ENCODE measurements at places on chromosomes 12 and 14.

DNA sequence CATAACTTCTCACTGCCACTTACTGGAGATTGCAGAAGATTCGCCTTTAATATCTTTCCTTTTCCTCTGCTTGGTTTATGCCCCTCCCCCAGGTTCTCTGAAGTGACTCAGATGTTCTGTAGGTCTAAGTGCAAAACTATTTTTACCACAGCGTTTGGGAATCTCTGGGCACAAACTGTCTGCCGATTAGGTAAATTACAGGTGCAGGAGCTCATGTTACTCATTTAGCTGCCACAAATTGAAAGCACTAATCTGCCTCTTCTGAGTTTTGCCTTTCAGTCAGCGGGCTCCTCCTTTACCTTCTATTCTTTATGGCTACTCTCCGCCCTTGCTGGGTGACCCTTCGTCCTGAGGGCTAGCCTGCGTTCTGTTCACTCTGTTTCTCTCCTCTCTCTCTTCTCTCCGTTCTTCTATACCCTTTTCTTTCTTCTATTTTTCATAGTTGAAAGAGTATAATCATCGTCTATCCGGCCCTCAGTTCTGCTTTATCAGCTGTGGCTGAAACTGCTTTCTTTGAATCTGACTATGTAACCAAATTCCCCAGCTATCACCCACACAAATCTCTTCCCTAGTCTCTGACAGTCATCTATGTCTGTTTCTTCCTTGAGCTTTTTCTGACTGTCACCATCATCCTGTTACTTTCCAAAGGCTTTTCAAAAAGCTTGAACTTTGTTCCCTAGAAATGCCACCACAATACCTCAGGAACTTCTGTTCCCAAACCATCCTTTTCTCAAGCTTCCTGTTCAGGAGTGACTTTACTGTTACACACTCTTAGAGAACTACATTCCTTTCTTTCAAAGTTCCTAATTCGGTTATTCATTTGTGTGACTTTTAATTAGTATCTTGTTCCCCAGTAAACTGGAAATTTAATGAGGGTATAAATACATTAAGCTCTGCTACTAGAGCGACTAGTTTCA is 4.3 kb upstream of the MYF6 start:
- no peak for DNase-seq

GRCh38 chr12:131732-132495 is 65.3 kb downstream of the IQSEC3 start:
- DNase-seq: no peak

DNA sequence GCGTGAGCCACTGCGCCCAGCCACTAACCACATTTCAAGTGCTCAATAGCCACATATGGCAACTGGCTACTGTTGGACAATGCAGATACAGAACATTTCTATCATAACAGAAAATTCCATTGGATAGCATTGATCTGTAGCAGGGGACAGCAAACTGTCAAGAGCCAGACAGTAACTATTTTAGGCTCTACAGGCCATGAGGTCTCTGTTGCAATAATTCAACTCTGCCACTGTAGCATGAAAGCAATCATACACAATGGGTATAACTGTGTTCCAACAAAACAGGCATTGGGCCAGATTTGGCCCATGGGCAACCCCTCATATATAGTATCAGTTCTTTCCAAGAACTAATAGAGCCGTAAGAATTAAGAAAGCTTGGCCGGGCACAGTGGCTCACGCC is 8.0 kb downstream of the CSRNP2 start:
- DNase-seq: no peak

- DNase-seq: no peak
These were observed 41.9 kb downstream of the SLC6A12 start for GRCh38 chr12:171743-172676.

- DNase-seq: no peak
These were observed 365.1 kb upstream of the DIO2 start for GRCh38 chr14:80576401-80576800.

- no peak for DNase-seq
These were observed 107.3 kb downstream of the FOXN3 start for GRCh38 chr14:89309670-89310177.

GRCh38 chr12:94603434-94604365 is 46.7 kb downstream of the TMCC3 start:
- DNase-seq: peak; percentile 35

DNA sequence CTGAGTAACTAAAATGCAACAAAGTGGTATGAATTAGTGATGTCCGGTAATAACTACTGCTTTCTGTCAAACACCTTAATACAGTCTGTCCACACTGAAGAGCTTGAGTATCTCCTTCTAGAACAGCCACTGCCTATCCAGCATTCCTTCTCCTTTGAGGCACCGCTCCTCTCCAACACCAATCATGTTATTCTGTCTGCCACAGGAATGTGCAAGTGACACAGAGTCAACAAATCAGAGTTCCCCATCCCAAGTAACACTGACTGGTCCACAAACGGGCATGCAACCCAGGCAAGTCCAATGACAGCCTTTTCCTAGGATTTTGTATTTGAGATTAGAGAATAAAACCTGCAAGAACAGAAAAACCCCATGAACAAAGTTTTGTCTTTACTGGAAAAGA is 3.8 kb downstream of the GXYLT1 start:
- DNase-seq: no peak

DNA sequence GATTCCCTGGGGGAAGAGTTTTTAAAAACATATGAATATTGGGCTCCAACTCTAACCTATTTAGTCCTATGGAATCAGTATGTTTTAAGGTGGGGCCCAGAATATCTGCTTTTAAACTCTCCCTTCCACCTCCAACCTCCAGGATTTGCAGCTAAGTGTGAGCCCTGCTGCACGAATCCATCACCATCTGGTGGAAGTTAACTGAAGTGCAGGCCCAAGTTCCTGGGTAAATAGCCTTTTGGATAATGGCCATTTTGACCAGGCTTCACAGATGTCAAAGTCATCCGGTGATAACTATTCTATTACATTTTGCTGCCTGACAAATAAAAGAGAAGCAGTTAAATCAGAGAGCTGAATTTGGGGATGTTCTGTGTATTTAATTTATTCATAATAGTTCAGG is 58.1 kb upstream of the RMST start:
- DNase-seq: peak; percentile 10

GRCh38 chr12:22625762-22626294 is 857 bp downstream of the ETNK1 start:
- DNase-seq: peak; percentile 38

GRCh38 chr12:114608509-114608908 is 75.5 kb downstream of the TBX3 start:
- DNase-seq: no peak

DNA sequence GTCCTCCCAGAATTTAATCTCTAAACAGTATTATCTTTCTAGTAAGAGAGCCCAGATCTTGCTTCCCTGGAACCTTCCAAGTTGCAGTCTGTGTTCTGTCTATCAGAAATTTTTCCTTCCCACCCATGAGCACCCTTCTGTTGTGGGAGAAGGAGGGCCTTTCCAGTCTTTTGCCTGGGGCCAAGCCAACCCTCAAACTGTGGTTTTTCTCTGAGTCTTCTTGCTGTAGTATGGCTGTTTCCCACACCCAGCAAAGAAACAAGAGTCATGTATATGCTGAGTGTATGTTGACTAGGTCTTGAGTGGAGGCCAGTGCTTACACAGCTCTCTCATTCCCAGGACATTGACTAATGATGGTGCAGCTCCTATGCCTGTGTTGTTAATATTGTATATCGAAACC is 104.5 kb downstream of the TGFB3 start:
- DNase-seq: no peak

- no peak for DNase-seq
These were observed 242.8 kb downstream of the DPF3 start for GRCh38 chr14:72651081-72651480.

- DNase-seq: no peak
These were observed 93.4 kb downstream of the PHLDA1 start for GRCh38 chr12:75938189-75938588.

GRCh38 chr14:22994762-22995275 is 12.5 kb upstream of the AJUBA start:
- DNase-seq: peak; percentile 78

GRCh38 chr12:78622529-78623195 is 241.9 kb upstream of the SYT1 start:
- no peak for DNase-seq

DNA sequence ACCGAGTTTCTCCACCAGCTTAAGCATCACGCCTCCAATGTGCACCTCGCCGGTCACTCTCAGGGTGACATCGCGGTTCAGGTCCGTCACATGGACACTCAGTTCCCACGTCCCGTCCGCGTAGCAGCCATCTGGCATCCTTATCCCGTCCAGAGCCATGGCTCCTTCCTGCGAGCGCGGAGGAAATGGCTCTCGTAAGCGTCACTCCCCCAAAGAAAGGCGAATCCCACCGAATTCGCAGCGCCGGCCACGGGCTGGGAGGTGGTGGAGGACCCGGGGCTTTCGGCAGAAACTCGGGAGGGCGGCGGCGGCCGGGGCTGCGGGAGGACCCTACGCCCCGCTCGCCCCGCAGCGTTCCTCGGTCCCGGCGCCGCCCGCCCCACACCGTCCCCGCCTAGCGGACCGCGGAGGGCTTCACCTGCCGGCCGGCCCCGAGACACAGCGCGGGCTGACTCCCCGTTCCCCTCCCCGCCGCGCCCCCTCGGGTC is 396 bp downstream of the FERMT2 start:
- DNase-seq: no peak
